Pancreas (tissue), 10 donors: ENCODE measurements at places on chromosomes 2 and 18. TPM values are rescaled to one million over a fixed set of nuclear protein-coding genes. Genes with fewer than 3 reads are reported as not detected.

GRCh38 chr2:218275371-218276072 lies 5.2 kb downstream of the PNKD start:
- no peaks in the 10 kb centered on the region for H3K27me3 ChIP-seq
- no peak overlapping the region for H3K4me3 ChIP-seq
- H3K27ac ChIP-seq: no peak overlapping the region
- peaks cover 71% of the 10 kb centered on the region for H3K36me3 ChIP-seq

DNA sequence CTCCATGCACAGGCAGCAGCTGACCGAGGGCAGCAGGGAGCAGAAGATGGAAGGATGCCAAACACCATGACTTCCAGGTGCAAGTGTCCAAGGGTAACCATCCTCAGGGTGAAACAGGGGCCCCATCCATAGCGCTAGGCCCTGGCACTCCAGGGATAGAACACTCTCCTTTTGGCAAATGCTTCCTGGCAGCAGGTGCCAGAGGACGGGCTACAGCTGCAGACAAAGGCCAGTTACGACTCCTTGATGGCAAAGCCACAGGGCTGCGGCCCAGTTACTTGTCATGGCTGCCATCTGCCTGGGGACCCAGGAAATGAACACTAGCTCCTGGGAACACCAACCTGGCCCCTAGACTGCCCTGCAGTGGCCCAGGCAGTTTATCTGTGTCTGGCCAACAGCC lies 178.8 kb downstream of the TMEM163 start:
- H3K4me1 ChIP-seq: no peaks in the 10 kb centered on the region
- H3K4me3 ChIP-seq: no peak overlapping the region
- no peak for DNase-seq
- no peak overlapping the region for H3K27ac ChIP-seq

DNA sequence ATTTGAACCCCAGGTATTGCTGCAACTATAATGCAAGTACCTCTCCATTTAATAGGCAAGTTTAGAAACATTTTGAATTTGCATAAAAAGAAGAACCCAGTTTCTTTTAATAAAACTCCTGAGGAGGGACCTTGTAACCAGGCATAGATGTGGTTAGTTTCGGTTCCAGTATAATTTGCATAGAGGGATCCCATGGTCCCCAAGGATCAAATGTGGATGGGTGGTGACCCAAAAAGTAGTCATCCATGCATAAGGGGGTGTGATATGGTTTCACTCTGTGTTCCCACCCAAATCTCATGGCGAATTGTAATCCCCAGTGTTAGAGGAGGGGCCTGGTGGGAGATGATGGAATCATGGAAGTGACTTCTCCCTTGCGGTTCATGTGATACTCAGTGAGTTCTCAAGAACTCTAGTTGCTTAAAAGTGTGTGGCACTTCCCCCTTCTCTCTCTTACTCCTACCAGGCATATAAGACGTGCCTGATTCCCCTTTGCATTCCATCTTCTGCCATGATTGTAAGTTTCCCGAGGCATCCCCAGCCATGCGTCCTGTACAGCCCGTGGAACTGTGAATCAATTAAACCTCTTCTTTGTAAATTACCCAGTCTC lies 40.2 kb upstream of the SKA1 start:
- no peak overlapping the region for H3K4me3 ChIP-seq
- no peak overlapping the region for H3K27ac ChIP-seq

DNA sequence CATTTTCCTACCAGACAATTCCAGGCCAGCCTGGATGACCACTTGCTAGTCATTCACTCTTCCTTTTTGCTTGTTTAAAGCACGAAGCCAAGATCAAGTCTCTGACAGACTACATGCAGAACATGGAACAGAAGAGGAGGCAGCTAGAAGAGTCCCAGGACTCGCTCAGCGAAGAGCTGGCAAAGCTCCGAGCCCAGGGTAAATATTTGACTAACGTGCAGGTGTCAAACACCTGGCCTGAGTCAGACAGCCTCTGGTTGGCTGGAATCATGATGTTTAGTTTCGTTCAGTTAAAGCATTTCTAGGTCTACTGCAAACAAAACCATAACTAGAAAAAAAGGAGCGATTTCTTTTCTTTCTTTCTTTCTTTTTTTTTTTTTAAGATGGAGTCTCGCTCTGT lies 44.2 kb upstream of the LYPD6B start:
- no peaks in the 10 kb centered on the region for H3K4me1 ChIP-seq
- H3K27me3 ChIP-seq: no peaks in the 10 kb centered on the region
- no peak overlapping the region for H3K4me3 ChIP-seq
- H3K36me3 ChIP-seq: no peaks in the 10 kb centered on the region
- no peak overlapping the region for H3K27ac ChIP-seq

DNA sequence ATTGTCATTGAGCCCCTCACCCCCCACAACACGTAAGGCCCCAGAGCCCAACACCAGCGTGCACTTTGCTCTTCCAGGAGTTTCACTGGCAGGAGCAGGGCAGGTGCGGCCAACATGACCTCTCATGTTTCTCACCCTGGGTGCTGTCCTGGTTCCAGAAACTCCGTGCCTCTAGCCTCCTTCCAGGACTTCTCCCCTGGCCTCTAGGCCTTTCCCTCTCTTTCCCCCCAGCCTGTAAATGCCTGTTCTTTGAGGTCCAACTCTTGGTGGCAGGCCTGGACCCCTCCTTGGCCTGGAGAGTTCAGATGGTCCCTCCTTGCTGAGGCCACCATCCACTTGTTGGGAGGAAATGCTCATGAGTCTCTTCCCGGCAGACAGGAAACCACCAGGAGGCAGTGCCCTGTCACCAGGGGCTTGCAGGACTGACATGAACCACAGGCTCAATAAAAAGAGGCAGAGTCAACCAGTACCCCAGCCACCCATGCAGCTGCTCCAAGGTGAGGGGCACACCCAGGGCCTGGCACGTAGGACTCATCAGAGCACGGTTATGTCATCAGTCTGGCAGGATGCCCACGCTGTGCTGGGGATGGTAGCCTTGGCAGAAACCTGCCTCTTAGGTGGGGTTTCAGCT lies 1.5 kb downstream of the MALL start:
- DNase-seq: peak; percentile 50
- H3K27me3 ChIP-seq: no peaks in the 10 kb centered on the region
- peak overlapping the region; percentile 55 for H3K27ac ChIP-seq
- no peaks in the 10 kb centered on the region for H3K4me1 ChIP-seq

DNA sequence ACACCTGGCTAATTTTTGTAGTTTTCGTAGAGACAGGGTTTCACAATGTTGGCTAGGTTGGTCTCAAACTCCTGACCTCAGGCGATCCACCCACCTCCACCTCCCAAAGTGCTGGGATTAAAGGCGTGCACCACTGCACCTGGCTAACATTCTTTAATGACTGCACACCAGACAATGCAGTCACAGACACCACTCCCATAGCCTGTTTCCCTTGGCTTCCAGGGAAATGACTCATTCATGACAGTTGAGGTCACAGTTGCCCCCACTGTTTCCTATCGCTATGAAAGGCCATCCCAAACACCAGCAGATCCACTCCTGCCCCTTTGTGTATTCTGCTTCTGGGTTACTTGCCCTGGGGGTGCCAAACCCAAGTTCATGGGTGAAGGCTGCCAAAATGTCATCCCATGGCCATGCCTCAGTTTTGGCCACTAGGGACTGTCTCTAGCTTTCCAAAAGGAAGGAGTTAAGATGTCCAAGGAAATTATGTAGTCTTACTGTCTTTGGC lies 8.7 kb downstream of the CHMP1B start:
- no peaks in the 10 kb centered on the region for H3K36me3 ChIP-seq

DNA sequence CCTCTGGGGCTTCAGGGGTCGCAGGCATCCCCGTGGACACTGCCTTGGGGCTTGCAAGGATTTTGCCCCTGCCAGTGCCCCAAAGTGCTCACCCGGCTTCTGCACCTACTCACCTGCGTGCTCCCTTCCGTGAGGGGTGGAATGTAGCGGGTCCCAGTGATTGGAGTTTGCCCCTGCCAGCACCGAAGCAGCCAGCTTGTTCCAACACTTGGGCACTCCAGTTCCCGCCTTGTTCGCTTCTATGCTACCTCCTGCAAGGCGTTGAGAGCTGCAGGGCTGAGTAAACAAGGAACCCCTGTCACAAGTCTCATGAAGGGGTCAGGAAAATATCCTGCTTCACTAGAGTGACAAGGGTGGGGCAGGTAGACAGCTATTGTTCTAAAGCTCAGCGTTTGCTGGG lies 631.5 kb downstream of the EPHA4 start:
- no peaks in the 10 kb centered on the region for H3K36me3 ChIP-seq
- H3K27ac ChIP-seq: no peak overlapping the region
- H3K4me3 ChIP-seq: no peak overlapping the region
- H3K27me3 ChIP-seq: no peaks in the 10 kb centered on the region
- no peaks in the 10 kb centered on the region for H3K4me1 ChIP-seq

- no peak overlapping the region for H3K4me3 ChIP-seq
- no peak for DNase-seq
- H3K27me3 ChIP-seq: no peaks in the 10 kb centered on the region
- no peaks in the 10 kb centered on the region for H3K4me1 ChIP-seq
- H3K36me3 ChIP-seq: peaks cover 51% of the 10 kb centered on the region
Observed at GRCh38 chr2:117956036-117956796, 57.7 kb downstream of the CCDC93 start.

- no peaks in the 10 kb centered on the region for H3K36me3 ChIP-seq
- H3K4me3 ChIP-seq: no peak overlapping the region
- H3K27ac ChIP-seq: no peak overlapping the region
- no peaks in the 10 kb centered on the region for H3K4me1 ChIP-seq
Observed at GRCh38 chr2:241936457-241937133, 67.1 kb downstream of the RTP5 start.

- no peaks in the 10 kb centered on the region for H3K36me3 ChIP-seq
- H3K27ac ChIP-seq: no peak overlapping the region
- no peak for DNase-seq
- no peaks in the 10 kb centered on the region for H3K4me1 ChIP-seq
- H3K4me3 ChIP-seq: no peak overlapping the region
Observed at GRCh38 chr2:66414896-66415295, 20.0 kb upstream of the MEIS1 start.

DNA sequence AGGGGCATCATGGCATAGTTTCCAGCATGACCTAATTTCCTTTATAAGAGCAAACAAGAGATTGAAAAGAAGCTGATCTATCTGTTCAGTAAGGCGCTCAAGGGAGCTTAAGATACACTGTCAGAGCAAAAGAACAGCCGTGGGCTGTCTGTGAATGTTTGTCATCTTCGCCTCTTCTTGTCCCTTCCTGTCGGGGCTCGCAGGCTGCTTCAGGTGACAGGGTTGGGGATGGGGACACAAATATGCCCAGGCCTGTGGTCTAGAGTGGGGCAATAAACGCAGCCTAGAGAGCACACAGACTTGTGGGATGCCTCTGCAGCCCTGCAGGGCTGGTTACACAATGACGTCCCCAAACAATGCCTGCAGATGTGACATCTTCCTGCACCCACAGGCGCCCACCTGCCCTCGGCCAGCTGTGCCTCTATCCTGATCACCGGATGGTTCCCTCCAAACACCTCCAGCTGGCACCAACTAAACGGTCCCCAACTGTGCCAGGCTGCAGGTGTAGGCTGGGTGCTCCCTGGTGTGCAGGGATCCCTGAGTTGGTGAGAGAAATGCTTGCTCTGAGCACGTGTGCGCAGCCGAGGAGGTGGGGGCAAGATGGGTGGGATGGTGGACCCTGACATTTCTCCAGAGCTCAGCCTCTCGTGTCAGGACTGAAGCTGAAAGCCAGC lies 72.8 kb downstream of the EDAR start:
- H3K4me3 ChIP-seq: no peak overlapping the region
- H3K27ac ChIP-seq: no peak overlapping the region
- DNase-seq: no peak

DNA sequence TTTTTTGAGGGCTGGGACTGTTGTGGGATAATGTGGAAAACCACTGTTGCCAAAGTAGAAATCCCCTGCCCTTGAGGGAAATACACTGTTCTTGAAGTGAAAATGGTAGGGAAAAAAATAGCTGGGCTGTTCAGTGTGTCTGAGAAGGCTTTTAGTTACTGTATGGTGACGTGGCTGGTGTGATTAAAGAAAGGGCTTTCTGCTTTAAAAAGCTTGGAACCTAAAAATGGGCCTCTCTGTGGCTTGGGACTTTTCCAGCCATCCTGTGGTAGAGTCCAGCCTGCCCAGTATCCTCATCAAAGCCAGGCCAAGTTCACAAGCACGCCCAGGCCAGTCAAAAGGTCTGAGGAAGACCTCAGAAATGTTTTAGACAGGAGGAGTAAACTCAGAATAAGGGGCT lies 6.8 kb downstream of the MGAT5 start:
- no peak for DNase-seq
- H3K27ac ChIP-seq: no peak overlapping the region
- H3K4me3 ChIP-seq: no peak overlapping the region
- no peaks in the 10 kb centered on the region for H3K27me3 ChIP-seq
- peaks cover 9% of the 10 kb centered on the region for H3K4me1 ChIP-seq
- H3K36me3 ChIP-seq: no peaks in the 10 kb centered on the region

DNA sequence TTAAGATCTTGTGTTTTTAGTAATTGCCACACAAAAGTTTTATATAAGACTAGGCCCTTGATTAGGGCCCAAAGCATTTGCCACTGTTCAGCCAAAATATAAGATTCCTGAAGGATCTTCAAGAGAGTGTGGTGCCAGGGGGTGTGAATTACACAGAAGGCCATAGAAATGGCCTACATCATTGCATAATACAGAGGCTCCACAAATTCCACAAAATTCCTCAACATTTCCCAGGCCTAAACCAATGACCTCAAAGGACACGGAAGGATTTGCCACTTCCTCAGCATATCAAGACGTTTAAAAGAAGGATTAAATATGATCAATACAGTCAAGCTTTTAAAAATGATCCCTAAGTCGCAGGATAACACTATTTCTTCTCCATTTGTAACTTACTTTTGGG lies 24.1 kb downstream of the COL6A3 start:
- no peak overlapping the region for H3K4me3 ChIP-seq
- H3K27me3 ChIP-seq: no peaks in the 10 kb centered on the region
- no peaks in the 10 kb centered on the region for H3K36me3 ChIP-seq
- DNase-seq: no peak

- H3K27me3 ChIP-seq: no peaks in the 10 kb centered on the region
- no peaks in the 10 kb centered on the region for H3K36me3 ChIP-seq
- H3K4me3 ChIP-seq: no peak overlapping the region
Observed at GRCh38 chr2:14354231-14354630, 278.3 kb upstream of the LRATD1 start.

- H3K27me3 ChIP-seq: no peaks in the 10 kb centered on the region
- no peaks in the 10 kb centered on the region for H3K36me3 ChIP-seq
- peaks cover 12% of the 10 kb centered on the region for H3K4me1 ChIP-seq
- H3K27ac ChIP-seq: no peak overlapping the region
Observed at GRCh38 chr2:222651718-222652418, 4.0 kb downstream of the FARSB start.

GRCh38 chr2:140580532-140581151 lies 1550.2 kb downstream of the LRP1B start:
- no peaks in the 10 kb centered on the region for H3K27me3 ChIP-seq
- DNase-seq: no peak

GRCh38 chr2:88671786-88672427 lies 19.6 kb upstream of the RPIA start:
- no peaks in the 10 kb centered on the region for H3K27me3 ChIP-seq
- H3K36me3 ChIP-seq: no peaks in the 10 kb centered on the region
- peaks cover 19% of the 10 kb centered on the region for H3K4me1 ChIP-seq
- H3K27ac ChIP-seq: no peak overlapping the region

- H3K27ac ChIP-seq: no peak overlapping the region
- no peaks in the 10 kb centered on the region for H3K4me1 ChIP-seq
- H3K27me3 ChIP-seq: no peaks in the 10 kb centered on the region
- DNase-seq: no peak
- H3K4me3 ChIP-seq: no peak overlapping the region
- no peaks in the 10 kb centered on the region for H3K36me3 ChIP-seq
Observed at GRCh38 chr18:78859686-78860085, 119.9 kb upstream of the SALL3 start.

The SERPINB11 gene
- not detected for total RNA-seq

The CCDC68 gene
- total RNA-seq: 4.2 TPM

The SPATA3 gene
- total RNA-seq: not detected

The LRRFIP1 gene
- total RNA-seq: 28.5 TPM

The QPCT gene
- total RNA-seq: 1.7 TPM

The RNU2-63P gene
- total RNA-seq: 1.9 TPM

The GPAT2 gene
- total RNA-seq: 2.0 TPM

The ZNF385B gene
- total RNA-seq: not detected

The ST8SIA5 gene
- 0.08 TPM for total RNA-seq

The C2orf78 gene
- not detected for total RNA-seq

The CPO gene
- 0.32 TPM for total RNA-seq

The CXCR4 gene
- 0.31 TPM for total RNA-seq
